ENCODE measurements at places on chromosomes 7 and 10.

GRCh38 chr10:84405662-84406061, 77.3 kb downstream of the CCSER2 start:
- no peak for DNase-seq

GRCh38 chr10:124236816-124237215, 143.4 kb upstream of the CHST15 start:
- DNase-seq: no peak

GRCh38 chr10:123642697-123643096, 23.5 kb upstream of the GPR26 start:
- no peak for DNase-seq

- no peak for DNase-seq
Observed at GRCh38 chr10:61321041-61321857, 131.9 kb downstream of the TMEM26 start.

- no peak for DNase-seq
Observed at GRCh38 chr10:56880606-56881005, 519.5 kb upstream of the ZWINT start.

GRCh38 chr10:44935966-44936295, 23.7 kb upstream of the RASSF4 start:
- no peak for DNase-seq

GRCh38 chr10:102267748-102268147, 22.4 kb downstream of the GBF1 start:
- DNase-seq: no peak

GRCh38 chr10:11581213-11581612, 30.2 kb downstream of the USP6NL start:
- no peak for DNase-seq

DNA sequence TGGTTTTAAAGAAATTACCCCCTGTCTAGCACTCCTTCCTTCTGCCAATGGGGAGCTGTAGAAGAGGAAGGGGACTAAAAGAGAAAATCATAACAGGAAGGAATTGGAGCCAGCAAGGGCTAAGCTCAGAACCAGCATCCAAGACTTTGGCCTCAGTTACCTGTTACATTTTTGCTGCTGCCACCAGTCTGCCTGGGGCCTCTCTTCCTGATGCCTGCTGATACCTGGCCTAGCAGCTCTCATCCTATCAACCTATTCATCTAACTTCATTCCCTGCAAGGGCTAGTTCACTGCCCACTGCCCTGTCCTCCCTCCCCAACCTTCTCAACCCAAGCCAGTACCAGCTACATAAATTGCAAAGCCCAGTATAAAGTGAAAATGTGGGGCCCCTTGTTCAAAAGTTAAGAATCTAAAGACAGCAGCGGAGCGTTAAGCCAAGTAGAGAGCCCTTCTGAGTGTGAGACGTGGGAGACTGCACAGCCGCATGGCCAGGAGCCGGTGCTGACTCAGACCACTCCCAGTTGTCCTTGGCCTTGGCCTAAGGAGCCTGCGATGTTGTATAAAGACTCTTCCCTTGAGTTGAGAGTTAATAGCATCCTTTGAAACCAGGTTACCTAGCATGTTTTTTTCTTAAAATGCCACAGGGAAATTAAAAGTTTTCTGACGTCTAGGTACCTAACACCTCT, 13.2 kb upstream of the AOC1 start:
- DNase-seq: no peak

GRCh38 chr7:27689150-27689549, 26.5 kb upstream of the HIBADH start:
- DNase-seq: no peak

DNA sequence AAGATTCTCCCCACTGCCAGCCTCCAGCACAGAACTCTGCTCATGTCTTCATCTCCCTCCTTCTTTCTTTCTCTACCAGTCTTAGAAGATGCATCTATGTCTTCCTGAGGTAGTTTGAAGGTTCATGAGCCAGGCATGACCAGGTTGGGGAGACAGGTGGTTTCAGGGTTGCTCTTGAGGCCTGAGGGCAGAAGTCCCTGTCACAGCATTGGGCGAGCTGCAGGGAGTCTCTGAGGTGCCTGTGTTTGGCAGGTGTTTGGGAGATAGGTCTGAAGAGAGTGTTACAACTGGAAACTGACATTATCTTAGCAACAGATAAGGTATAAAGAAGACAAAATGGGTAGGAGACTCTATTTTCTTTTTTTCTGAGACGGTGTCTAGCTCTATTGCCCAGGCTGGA, 18.7 kb downstream of the PRSS2 start:
- no peak for DNase-seq

DNA sequence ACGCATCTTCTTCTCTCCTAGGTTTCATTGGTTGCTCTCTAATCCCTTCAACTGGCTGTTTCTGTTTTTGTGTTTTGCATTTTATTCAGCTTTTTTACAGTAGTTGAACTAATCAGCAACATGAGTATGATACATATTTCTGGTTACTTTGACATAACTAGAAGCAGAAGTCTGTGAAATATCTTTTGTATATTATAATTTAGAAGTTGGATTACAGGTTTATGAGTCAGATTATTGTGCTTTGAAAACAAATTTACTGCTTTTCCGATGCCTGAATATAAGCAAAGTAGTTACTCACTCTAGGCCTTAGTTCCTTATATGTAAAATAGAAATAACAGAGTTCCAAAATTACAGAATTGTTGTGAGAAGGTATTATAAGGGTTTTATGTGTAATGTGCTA, 96.2 kb upstream of the MEOX2 start:
- DNase-seq: no peak
